Metanephros (tissue), 2 donors: ENCODE measurements at places on chromosomes 13 and 19. TPM values are rescaled to one million over a fixed set of nuclear protein-coding genes. Genes with fewer than 3 reads are reported as not detected.

ZNF665 gene
- 4.3 TPM for total RNA-seq

ATP8A2 gene
- 4.1 TPM for total RNA-seq

FPR3 gene
- total RNA-seq: 0.58 TPM

LHB gene
- total RNA-seq: 1.1 TPM

MRPS31 gene
- total RNA-seq: 23.1 TPM

LACC1 gene
- total RNA-seq: 2.3 TPM

ZSCAN4 gene
- not detected for total RNA-seq

EDNRB gene
- 70.6 TPM for total RNA-seq

ZNF30 gene
- total RNA-seq: 4.6 TPM

MYH14 gene
- total RNA-seq: 33.0 TPM

MADCAM1 gene
- 3.6 TPM for total RNA-seq

METTL21C gene
- total RNA-seq: 0.82 TPM

ISOC2 gene
- 80.6 TPM for total RNA-seq

ATP4A gene
- 0.41 TPM for total RNA-seq

ZNF490 gene
- 11.2 TPM for total RNA-seq

LATS2 gene
- 24.9 TPM for total RNA-seq

IFNL2 gene
- not detected for total RNA-seq

DNAJC15 gene
- 24.0 TPM for total RNA-seq

CEACAM1 gene
- 14.2 TPM for total RNA-seq

CD33 gene
- 3.9 TPM for total RNA-seq

ZNF723 gene
- not detected for total RNA-seq

ERICH4 gene
- 0.64 TPM for total RNA-seq

TMEM161A gene
- total RNA-seq: 26.9 TPM

ATP8B3 gene
- 1.9 TPM for total RNA-seq

PSG1 gene
- total RNA-seq: not detected

FCAR gene
- 14.2 TPM for total RNA-seq

PRR19 gene
- 0.70 TPM for total RNA-seq

ZNF610 gene
- 6.6 TPM for total RNA-seq

ATP1A3 gene
- total RNA-seq: 0.53 TPM

TNFRSF19 gene
- total RNA-seq: 30.4 TPM

ALKBH6 gene
- total RNA-seq: 10.3 TPM
